Activated CD4-positive, alpha-beta T cell treated with anti-CD3 and anti-CD28 coated beads for 36 hours (primary cell): ENCODE measurements at places on chromosomes 16 and 17. TPM values are rescaled to one million over a fixed set of nuclear protein-coding genes. Genes with fewer than 3 reads are reported as not detected.

DNA sequence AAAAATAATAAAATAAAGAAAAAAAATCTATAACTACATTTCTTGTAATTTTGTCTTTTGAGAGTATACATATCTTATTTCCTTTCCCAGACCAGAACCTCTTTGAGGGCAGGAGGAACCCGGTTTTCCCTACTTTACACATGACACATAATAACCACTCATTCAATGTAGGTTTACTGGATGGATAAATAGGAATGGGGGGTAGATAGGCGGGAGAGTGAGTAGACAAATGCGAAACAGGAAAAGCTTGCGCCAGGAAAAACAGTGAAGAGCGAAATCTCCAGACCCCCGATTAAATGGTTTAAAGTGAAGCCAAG lies 515 bp upstream of the GOSR2 start:
- DNase-seq, result no peak

- DNase-seq, result no peak
These were observed 1.2 kb upstream of the C1QL1 start for GRCh38 chr17:44969144-44969780.

The TBC1D3B gene
- 2.0 TPM for total RNA-seq

DNA sequence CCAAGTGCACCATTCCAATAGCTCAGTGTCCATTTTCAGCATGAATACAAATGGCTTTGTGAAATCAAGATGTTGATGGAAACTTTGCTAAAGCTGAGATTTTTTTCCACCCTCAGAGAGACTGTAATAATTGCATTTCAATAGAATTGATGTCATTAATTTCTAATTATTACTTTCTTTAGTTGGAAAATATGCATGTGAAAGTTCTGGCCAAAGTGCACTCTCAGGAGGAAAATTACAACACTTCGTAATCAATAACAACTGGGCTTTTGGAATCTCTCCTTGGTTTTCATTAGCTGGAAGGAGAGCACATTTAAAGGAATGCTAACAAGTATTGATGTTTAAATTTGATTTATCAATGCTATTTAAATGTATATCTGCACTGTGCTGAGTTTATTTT lies 529.5 kb upstream of the CDH8 start:
- no peak for DNase-seq

The MYH13 gene
- not detected for total RNA-seq

DNA sequence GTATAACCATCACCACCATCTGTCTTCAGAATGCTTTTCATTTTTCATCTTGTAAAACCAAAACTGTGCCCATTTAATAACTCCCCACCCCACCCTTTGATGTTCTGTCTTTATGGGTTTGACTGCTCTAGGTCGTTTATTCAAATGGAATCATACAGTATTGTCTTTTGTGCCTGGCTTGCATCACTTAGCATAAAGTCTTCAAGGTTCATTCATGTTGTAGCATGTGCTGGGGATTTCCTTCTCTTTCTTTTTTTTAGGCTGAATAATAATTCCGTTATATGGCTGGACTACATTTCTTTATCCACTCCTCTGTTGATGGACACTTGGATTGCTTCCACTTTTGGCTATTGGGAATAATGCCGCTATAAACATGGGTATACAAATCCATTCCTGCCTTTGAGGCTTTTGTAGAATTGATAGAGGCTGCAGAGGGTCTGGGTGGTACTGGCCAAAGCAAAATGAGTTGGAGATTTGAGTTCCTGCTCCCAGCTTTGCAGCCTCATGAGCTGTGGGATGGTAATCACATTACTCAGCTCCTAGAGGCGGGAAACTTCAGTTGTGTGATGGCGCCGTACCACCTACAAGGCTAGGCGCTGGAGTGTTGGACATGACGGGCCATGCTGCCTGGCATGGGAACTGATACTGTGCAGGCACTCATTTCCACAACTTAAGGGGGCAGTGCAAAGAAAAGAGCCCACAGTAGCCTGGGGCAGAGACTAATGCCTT lies 64.8 kb downstream of the CLEC16A start:
- DNase-seq, result no peak

- DNase-seq, result no peak
These were observed 643 bp upstream of the NPB start for GRCh38 chr17:81901167-81902022.

The CA4 gene
- total RNA-seq, result not detected

DNA sequence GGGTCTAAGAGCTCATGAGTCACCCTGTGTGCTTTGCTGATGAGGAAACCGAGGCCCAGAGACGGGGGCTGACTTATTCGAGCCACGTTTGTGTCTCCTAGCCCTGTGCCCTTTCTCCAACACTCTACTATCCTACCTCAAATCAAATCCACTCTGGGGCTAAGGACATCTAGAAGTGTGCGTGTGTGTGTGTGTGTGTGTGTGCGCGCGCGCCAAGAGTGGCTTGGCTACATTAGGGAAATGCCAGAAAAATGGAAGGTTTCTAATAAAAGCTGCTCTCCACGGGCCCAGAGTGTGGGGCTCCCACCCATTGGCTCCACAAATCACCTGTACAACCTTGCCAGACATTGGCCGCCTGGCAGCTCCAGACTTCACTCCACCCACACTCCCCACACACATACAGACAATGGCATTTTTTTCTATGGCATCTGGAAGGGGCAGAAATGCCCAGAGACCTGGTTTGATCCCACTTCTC lies 30.3 kb upstream of the PHOSPHO1 start:
- DNase-seq, result no peak

The ABCA10 gene
- total RNA-seq, result 0.27 TPM

DNA sequence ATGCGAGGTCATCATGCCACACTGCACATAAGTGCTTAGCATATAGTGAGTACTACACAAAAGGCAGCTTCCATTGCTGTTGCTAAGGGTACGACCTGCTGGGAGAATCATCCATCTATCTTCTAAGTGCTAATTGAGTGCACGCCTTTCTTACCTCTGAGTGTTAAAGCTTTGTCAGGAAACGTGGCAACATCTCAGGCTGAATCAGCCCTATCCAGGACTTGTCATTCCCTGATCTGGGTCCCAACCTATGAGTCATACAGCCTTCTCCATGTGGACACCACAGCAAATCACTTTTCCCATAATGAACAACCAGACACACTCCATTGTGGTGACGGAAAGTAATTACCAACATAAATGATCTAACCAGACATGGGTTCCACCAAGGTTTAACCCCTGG lies 201.1 kb upstream of the MAF start:
- DNase-seq, result no peak

DNA sequence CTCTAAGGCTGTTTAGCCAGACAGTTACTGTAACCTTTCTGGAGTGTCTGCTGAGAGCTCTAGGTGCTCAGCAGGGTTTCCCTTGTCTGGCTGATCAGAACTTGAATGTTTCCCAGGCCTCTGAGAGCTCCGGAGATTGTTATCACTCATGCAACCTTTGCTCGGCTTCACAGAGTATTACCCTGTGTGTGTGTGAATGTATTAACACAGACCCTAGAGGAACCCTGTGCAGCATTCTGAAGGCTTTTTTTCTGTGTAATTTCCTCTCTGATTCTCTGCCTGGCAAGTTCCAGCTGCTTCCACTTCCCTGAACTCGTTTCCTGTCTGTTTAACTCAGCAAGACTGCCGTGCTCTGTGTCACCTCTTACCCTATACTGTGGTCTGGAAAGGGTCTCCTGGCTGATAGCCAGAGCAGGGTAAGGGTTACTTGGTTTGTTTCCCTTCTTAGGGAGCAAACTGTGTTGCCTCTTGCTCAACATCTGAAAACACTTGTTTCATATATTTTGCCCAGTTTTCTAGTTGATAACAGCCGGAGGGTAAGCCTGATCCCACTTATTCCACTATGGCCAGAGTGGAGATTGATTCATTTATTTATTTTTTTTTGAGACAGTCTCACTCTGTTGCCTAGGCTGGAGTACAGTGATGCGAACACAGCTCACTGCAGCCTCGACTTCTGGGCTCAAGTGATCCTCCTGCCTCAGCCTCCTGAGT lies 21.7 kb downstream of the PRMT7 start:
- no peak for DNase-seq
